ENCODE measurements at places on chromosomes 4 and X.

DNA sequence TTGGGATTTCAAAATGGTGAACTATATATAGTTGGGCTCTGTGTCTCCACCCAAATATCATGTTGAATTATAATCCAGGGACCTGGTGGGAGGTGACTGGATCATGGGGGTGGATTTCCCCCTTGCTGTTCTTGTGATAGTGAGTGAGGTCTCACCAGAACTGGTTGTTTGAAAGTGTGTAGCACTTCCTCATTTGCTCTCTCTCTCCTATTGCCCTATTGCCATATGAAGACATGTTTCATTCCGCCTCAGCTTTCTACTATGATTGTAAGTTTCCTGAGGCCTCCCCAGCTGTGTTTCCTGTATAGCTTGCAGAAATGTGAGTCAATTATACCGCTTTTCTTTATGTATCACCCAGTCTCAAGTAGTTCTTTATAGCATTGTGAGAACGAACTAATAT lies 545.6 kb downstream of the TRAM1L1 start:
- no peak for DNase-seq

GRCh38 chr4:144384408-144384807 lies 243.9 kb upstream of the GYPA start:
- DNase-seq, result no peak

DNA sequence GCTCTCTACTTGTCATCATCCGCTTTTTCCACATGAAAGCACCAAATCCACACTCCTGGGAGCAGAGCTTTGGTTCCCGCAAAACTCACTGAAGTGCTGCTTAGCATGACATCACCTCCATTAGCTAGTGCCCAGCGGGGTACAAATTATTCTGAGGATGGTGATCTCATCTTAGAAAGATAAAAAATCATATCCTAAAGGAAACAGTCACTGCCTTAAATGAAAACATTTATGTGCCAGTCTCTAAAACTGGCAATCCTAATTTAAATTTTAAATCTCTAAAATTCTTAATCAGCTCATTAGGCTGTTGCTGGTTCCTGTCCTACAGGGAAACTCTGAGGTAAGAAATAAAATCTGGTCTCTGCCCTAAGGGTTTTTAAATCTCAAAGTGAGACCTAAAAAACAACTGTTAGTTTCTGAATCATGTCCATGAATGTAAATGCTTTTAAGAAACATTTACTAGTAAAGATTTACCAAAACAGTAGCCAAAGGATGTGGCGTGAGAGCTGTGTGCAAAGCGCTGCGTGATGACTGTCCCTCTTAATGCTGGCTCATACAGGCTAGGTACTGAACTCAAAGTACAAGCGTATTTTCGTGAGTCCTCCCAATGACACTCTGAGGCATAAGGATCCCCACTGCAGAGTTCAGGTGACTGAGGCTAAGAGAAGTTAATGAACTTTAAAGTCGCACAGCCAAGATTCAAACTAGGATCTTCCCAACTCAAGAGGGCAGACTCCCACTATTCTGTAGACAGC lies 4.5 kb downstream of the CASP3 start:
- no peak for DNase-seq

DNA sequence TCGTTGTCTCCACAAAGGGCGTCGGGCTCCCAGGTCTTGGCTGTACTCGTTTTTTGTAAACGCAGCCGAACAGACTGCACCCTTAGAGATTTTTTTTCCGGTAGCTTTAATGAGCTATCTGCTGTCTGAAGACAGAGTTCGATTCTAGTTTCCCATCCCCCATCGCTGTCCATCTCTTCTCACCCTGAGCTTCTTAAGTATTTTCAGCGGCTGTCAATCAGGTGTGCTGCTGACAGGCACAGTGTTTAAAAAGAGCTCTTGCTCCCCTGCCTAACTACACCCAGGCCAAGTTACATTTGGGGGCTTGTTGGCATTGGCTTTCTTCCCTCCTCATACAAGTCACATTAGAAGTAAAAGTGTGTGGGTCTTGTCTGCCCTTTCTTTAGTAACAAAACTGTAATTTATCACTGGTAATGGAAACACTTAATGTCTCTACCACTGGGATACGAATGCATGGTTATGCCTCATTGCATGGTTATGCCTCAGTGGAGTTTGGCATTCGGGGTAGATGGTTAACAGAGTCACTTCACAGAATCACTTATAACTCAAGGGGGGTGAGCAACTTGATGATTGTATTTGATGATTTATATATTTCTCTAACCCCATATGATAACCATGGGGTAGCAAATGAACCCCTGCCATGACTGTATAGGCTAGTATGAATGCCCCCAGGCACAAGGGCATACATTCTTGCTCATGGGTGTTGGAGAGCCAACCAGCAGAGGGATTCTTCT lies 1.4 kb upstream of the ARHGAP6 start:
- DNase-seq, result no peak

GRCh38 chr4:82969414-82969813 lies 41.2 kb downstream of the LIN54 start:
- no peak for DNase-seq

GRCh38 chr4:8316911-8317351 lies 47.4 kb downstream of the HTRA3 start:
- DNase-seq, result no peak

- no peak for DNase-seq
Measured at GRCh38 chr4:173547889-173548288, 17.9 kb upstream of the HAND2 start.

Data from AG04449 (cell line).